ENCODE measurements at places on chromosomes 2 and 18. TPM values are rescaled to one million over a fixed set of nuclear protein-coding genes. Genes with fewer than 3 reads are reported as not detected.

GRCh38 chr18:40133253-40133652 is 1821.8 kb upstream of the PIK3C3 start:
- DNase-seq: no peak

DNA sequence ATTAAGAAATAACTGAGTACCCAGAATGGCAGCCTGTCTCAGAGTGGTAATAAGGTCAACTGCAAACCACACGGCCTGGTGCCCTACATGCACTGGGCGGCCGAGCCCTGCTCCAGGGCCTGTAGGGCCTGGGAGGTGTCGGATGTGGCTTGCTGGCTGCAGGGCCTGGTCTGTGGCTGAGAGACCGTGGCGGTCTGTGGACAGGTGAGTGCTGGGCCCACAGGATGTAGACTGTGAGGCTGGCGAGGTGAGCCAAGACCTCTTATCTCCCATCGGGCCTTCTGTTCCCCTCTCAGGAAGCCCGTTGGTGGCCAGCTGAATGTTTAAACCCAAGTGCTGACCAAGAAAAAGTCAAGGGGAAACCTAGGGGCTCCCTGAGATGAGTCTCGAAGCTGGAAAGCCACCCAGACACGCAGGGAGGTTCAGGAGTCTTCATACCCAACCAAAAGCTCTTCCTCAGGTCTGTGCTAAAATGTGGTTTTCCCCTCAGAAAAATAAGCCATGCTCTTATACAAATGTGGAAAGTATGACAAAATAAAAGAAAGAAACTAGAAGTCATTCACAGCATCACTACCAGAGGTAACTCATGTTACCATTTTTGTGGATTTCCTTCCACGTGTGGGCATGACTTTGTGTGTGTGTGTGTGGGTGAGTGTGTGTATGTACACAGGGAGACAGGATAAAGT is 47.7 kb upstream of the CTDP1 start:
- no peak for DNase-seq

- peak; percentile 58 for DNase-seq
These were observed 121.0 kb upstream of the XPO1 start for GRCh38 chr2:61658841-61659780.

- DNase-seq: no peak
These were observed 61.1 kb upstream of the ZNG1B start for GRCh38 chr2:113376253-113376912.

DNA sequence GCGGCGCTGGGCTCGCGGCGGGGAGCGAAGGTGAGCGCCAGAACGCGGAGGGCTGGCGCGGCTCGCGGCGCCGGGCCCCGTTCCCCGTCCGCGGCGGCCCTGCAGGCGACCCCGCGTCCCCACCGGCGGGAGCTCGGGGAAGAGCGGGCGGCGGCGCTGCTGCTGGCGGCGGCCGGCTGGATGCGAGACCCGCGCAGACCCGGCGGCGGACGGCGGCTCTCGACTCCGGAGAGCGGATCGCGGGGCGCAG is 213 bp downstream of the DOK6 start:
- DNase-seq: no peak

GRCh38 chr2:51108794-51109193 is 76.9 kb upstream of the NRXN1 start:
- no peak for DNase-seq

- DNase-seq: no peak
These were observed at the start of gene COLEC11 for GRCh38 chr2:3594493-3595281. Gene COLEC11 (plus strand): TSS chr2:3595112. CDS start chr2:3604341, 9,229 bp downstream.

GRCh38 chr2:215466097-215466909 is 30.4 kb upstream of the FN1 start:
- no peak for DNase-seq

DNA sequence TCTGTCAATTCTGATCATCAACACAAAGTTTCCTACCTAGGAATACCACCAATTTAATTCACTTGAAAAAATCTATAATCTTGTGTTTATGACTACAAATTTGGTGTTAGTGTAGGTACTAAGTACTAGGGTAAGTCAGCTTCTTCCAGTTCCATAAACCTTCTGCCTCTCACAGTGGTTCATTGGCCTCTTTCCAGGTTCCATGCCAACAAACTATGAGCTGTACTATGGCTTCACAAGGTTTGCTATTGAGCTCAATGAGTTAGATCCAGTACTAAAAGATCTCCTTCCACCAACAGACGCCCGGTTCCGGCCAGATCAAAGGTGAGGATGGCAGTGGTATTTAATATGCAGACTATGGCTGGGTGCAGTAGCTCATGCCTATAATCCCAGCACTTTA is 58.8 kb downstream of the PRKRA start:
- DNase-seq: peak; percentile 32

- no peak for DNase-seq
These were observed 98.0 kb downstream of the RND3 start for GRCh38 chr2:150389447-150389846.

- DNase-seq: no peak
These were observed 1073.4 kb upstream of the ZEB2 start for GRCh38 chr2:145593280-145593679.

DNA sequence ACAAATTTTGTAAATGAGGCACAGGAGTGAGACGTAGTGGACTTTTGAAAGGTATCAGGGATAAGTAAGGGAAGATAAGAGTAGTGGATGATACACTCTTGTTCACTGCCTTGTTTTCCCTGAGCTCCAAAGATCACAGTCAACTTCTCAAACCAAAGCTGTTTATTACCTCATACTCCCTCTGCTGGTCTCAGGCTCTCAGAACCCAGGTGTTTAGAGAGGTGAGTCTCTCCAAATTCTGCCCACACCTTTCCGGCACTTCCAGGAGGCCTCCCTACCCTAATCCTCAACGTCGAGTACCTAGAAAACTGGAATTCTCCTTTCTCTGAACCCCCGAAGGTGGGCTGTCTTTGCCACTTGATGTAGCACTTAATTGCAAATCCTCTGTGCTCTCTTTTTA is 621.1 kb downstream of the BCL11A start:
- peak; percentile 31 for DNase-seq

DNA sequence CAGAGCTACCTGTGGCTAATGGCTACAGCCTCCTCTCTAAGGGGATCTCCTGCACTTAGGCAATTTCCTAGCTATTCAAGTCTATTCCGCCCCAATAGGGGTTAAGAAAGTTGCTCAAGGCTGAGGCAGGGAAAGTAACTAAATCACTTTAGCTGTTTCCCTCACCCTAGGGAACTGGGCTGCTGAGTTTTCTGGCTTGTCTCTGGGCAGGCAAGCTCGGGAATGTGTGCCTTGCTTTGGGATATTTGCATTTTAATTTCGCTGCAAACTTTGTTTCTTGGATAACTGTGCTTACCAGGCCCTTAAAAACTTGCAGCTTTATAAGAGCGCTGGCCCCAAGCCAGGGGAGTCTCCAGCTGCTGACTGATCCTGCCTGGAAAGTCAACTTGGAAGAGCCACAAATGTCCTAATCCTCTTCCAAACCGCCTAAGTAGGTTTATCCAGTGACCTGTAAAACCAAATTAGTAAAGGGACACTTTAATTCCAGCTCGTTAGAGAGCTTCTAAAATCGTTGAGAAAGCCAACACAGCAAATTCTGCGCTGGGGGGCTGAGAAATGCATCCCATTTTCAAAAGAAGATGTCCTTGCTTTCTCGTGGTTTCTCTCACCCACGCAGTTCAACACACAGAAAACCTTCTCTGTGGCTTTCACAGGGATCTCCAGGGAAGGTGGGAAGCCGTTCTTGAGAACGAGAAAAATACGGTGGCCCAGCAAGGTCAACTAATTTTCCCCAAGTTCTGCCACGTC is 59.5 kb upstream of the SP3 start:
- peak; percentile 27 for DNase-seq

DNA sequence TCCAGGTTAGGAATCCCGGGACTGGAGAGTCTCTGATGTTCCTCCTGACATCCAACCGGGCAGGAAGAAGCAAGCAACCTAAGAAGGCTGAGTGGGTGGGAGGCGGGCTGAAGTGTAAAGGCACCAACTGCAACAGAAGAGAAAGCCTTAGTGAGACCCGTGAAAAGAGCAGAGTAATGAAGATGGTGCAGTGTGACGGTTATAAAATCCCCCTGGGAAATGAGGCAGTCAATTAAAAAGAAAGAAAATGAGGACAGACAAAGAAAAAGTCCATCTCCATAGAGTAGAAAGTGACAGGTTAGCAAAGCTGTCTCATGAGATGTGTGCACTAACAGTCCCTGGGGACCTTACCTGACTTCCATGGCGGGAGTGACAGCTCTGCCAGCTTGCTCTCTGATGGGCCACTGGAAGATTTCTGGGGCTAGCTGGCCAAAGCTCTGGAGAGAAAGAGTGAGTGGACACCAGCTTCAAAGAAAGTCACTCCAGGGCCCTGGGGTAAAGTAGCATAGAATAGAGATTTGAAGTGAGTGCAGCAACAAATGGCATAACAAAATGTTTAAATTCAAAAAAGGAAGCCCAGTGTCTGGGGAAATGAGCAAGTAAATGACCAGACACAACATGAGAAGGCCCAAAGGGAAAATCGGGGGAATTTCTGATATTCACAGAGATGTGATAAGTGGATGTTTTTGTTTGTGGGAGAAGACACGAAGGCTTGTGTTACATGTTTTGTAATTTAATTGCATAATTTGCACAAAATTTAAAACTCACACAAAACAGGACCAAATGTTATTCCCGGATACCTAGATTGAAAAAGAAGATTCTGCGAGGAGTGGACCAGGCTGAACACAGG is 44.1 kb upstream of the IGFBP2 start:
- no peak for DNase-seq

DNA sequence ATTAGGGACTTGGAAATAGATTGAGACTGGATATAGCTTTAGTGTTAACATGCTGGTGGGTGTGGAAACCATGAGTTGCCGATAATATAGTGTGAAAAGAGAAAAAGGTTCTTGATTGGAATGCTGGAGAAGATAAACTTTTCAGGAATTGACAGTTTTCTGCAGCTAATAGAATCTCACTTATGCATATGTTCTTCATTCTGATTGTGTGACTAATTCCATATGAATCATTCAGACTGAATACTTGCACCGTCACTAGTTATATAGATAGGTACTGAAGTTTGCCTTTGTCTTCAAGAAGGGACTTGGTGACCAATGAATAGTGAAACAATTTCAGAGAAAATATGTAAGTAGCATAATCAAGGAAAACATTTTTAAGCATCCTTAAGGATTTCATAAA is 225.7 kb upstream of the FOSL2 start:
- peak; percentile 27 for DNase-seq

DNA sequence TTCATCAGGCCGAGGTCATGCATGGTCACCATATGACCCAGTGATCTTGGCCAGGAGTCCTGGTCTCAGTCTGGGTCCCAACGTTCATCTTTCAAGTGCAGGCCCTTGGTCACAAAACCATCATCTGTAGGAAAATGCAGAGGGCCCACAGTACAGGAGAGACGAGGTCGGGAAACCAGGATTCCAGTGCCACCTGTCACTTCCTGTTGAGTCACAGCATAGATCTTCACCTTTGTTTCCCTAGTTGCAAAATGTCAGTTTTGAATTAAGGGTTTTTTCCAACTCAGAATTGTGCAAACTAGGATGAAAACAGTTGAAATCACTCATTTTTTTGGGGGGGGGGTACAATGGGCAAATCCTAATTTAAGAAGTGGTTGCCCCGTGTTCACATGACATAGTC is 162.2 kb downstream of the INSIG2 start:
- peak; percentile 75 for DNase-seq

- DNase-seq: no peak
These were observed 22.1 kb downstream of the MTX2 start for GRCh38 chr2:176291335-176291734.

- no peak for DNase-seq
These were observed 22.4 kb upstream of the SLC8A1 start for GRCh38 chr2:40474306-40474705.

The ACADL gene
- not detected for total RNA-seq

The CXXC1 gene
- 85.4 TPM for total RNA-seq

The GPC1 gene
- total RNA-seq: 36.9 TPM

The ERBB4 gene
- not detected for total RNA-seq

The FAP gene
- total RNA-seq: 8.7 TPM

The GAL3ST2 gene
- 0.37 TPM for total RNA-seq

The ALPG gene
- not detected for total RNA-seq

The TDRD15 gene
- total RNA-seq: not detected

The CROCC2 gene
- total RNA-seq: not detected

The SCYGR4 gene
- not detected for total RNA-seq
